ENCODE measurements at places on chromosomes 1 and 21. TPM values are rescaled to one million over a fixed set of nuclear protein-coding genes. Genes with fewer than 3 reads are reported as not detected.

CD101 gene
- total RNA-seq, result 1.4 TPM

ADGRL4 gene
- total RNA-seq, result 4.9 TPM

SIM2 gene
- total RNA-seq, result 0.60 TPM

TMPRSS15 gene
- total RNA-seq, result not detected

SPRR2A gene
- not detected for total RNA-seq

GBP4 gene
- not detected for total RNA-seq

KCNC4 gene
- total RNA-seq, result 2.7 TPM

KIRREL1 gene
- total RNA-seq, result 166 TPM

OR2L8 gene
- total RNA-seq, result not detected

RAB3B gene
- 33.9 TPM for total RNA-seq

ST3GAL3 gene
- total RNA-seq, result 17.0 TPM

Data from chondrocyte (in vitro differentiated cells).